ENCODE measurements at places on chromosomes 5 and 9. TPM values are rescaled to one million over a fixed set of nuclear protein-coding genes. Genes with fewer than 3 reads are reported as not detected.

DNA sequence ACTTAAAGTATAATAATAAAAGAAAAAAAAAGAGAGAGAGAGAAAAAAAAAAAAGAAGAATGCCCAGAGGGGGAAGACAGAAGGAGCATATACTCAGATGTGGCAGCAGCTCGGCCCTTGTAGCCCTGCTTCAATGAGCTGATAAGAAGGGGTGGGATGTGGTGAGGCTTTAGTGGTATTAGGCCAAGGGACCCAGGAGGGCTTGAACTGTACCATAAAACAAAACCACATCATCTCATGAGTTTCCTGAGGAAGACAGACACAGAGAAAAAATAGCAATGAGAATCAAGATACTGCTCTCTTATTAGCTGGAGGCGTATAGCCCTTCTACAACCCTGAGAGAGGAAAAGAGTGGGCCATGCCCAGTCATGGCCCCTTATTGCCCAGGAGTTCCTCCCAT is 72.8 kb downstream of the SLC1A1 start:
- H3K4me1 ChIP-seq, result no peaks in the 10 kb centered on the region
- no peak overlapping the region for H3K27ac ChIP-seq
- no peaks in the 10 kb centered on the region for H3K36me3 ChIP-seq
- H3K27me3 ChIP-seq, result no peaks in the 10 kb centered on the region
- H3K4me3 ChIP-seq, result no peak overlapping the region
- no peak for DNase-seq

DNA sequence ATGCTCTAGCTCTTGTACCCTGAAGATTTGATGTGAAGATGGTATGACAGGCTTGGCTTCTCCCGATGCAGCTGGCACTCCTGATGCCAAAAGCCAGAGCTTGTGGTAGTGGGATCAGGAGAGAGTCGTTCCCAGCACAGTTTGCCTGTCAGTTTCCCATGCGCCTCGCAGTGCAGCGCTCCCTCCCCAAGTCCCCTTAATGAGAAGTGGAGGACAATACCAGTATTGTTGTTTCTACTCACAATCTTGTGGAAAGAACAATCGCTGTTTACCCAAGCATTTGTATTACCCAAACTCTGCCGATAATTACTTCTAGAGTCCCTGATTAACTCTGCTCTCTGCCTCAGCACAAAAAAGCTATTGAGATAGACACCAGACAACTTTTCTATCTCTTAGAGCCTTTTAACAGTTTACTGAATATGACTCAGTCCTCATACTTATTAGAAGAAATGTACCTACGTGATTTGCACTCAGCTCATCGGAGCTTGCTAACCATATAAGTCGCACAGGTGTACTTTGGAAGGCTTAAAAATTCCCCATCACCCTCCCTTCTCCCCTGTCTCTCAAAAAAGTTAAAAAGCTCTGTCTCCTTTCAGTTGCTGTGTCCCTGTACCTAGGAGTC is 283.2 kb upstream of the TMEM161B start:
- H3K27me3 ChIP-seq, result peaks cover 76% of the 10 kb centered on the region
- no peaks in the 10 kb centered on the region for H3K36me3 ChIP-seq
- H3K27ac ChIP-seq, result no peak overlapping the region
- DNase-seq, result no peak
- no peak overlapping the region for H3K4me3 ChIP-seq

DNA sequence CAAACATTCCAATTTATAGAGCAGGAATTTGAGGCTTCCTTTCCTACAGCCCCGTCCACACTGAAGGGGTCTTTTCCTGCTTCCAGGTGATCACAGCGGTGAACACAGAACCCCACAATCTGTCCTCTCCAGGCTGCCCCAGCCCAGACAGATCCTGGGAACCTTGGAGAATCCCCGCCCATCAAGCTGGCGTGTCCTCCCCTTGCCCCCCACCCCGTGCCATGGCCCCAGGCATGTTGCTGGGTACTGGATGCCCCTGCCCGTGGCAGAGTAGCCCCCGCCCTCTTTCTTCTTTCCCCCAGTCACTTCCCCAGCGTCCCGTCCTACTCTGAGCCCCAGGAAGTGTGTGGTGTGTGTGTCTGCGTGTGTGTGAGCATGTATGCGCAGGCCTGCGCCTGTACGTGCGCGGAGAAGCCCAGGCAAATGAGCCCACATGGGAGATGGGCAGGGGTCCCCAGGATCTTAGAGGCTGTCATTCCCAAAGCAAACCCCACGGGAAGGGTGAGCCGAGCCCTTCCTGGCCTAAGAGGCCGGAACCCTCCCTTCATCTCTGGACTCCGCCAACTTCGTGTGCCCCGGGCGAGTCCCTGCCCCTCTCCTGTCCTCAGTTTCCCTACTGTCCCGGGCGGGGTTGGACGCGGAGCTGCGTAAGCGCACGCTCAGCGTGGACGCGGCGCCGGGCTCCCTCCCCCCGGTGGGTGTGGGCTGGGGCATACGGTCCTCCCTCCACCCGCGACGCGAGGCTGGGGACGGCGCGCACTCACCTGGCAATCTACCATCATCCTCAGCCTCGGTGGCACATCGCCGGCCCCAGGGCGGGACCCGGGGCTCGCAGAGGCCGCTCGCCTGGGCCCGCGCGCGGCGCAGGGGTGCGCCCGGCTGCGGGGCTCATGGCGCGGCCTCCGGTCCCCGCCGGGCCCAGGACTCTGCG is 15.2 kb downstream of the GBGT1 start:
- peaks cover 24% of the 10 kb centered on the region for H3K4me1 ChIP-seq
- peak overlapping the region; percentile 96 for H3K27ac ChIP-seq
- peak; percentile 24 for DNase-seq
- no peaks in the 10 kb centered on the region for H3K27me3 ChIP-seq

- no peaks in the 10 kb centered on the region for H3K27me3 ChIP-seq
- DNase-seq, result no peak
- H3K4me3 ChIP-seq, result no peak overlapping the region
- H3K36me3 ChIP-seq, result peaks cover 6% of the 10 kb centered on the region
- no peak overlapping the region for H3K27ac ChIP-seq
Measured at GRCh38 chr5:61386045-61386800, 54.2 kb downstream of the ZSWIM6 start.

DNA sequence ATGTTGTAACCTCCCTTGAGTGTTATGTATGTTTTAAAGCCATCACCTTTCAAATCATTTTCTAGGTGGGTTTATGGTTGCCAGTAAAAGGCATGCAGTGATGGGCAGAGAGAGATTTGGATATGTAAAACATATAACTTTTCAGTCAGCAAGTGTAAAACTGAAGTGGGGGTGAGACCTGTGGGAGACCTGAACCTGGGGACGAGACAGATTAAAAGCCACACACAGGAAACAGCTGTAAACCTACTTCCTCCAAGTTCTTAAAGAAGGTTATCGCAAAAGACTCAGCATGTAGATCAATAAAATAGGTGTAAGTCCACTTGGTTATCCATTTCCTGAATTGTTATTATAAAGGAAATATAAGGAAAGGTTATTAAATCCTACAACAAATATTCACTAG is 76.6 kb downstream of the YIPF5 start:
- H3K27me3 ChIP-seq, result no peaks in the 10 kb centered on the region
- no peak overlapping the region for H3K4me3 ChIP-seq
- H3K4me1 ChIP-seq, result peaks cover 1% of the 10 kb centered on the region
- H3K36me3 ChIP-seq, result no peaks in the 10 kb centered on the region

- H3K36me3 ChIP-seq, result no peaks in the 10 kb centered on the region
- H3K27ac ChIP-seq, result no peak overlapping the region
- no peaks in the 10 kb centered on the region for H3K4me1 ChIP-seq
- H3K4me3 ChIP-seq, result no peak overlapping the region
- DNase-seq, result no peak
Measured at GRCh38 chr9:10843151-10843550, 230.3 kb upstream of the PTPRD start.

GRCh38 chr9:132237481-132237880 is 75.6 kb downstream of the NTNG2 start:
- peak; percentile 37 for DNase-seq
- H3K4me1 ChIP-seq, result peaks cover 4% of the 10 kb centered on the region

- H3K36me3 ChIP-seq, result no peaks in the 10 kb centered on the region
- H3K4me1 ChIP-seq, result no peaks in the 10 kb centered on the region
- no peak overlapping the region for H3K27ac ChIP-seq
- no peak for DNase-seq
- H3K4me3 ChIP-seq, result no peak overlapping the region
Measured at GRCh38 chr5:1666812-1667588, 132.6 kb downstream of the MRPL36 start.

- no peaks in the 10 kb centered on the region for H3K36me3 ChIP-seq
- H3K4me3 ChIP-seq, result no peak overlapping the region
- H3K27me3 ChIP-seq, result no peaks in the 10 kb centered on the region
Measured at GRCh38 chr5:127609011-127609410, 39.9 kb upstream of the CTXN3 start.

- no peaks in the 10 kb centered on the region for H3K27me3 ChIP-seq
- H3K4me1 ChIP-seq, result no peaks in the 10 kb centered on the region
- no peak for DNase-seq
- H3K36me3 ChIP-seq, result no peaks in the 10 kb centered on the region
- no peak overlapping the region for H3K4me3 ChIP-seq
Measured at GRCh38 chr5:3220638-3221288, 374.9 kb upstream of the IRX1 start.

DNA sequence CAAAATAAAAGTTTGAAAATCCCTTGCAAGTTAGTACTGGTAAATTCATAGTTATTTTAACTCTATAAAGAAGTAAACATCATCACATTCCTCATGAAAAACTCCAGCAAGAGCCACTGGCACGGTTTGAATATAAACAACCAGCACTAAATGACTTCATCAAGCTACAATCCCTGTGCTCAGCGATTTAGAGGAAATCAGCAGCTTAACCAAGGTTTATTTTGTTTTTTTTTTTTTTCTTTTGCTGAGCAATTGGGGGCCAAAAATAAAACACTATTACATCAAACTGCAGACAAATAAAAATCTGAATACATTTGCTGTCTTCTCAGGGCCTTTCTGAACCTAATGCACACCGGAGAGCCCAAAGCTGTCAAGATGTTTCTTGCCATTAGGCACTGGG is 106.2 kb upstream of the SLC24A2 start:
- no peaks in the 10 kb centered on the region for H3K27me3 ChIP-seq
- DNase-seq, result no peak
- no peaks in the 10 kb centered on the region for H3K4me1 ChIP-seq
- no peak overlapping the region for H3K4me3 ChIP-seq

DNA sequence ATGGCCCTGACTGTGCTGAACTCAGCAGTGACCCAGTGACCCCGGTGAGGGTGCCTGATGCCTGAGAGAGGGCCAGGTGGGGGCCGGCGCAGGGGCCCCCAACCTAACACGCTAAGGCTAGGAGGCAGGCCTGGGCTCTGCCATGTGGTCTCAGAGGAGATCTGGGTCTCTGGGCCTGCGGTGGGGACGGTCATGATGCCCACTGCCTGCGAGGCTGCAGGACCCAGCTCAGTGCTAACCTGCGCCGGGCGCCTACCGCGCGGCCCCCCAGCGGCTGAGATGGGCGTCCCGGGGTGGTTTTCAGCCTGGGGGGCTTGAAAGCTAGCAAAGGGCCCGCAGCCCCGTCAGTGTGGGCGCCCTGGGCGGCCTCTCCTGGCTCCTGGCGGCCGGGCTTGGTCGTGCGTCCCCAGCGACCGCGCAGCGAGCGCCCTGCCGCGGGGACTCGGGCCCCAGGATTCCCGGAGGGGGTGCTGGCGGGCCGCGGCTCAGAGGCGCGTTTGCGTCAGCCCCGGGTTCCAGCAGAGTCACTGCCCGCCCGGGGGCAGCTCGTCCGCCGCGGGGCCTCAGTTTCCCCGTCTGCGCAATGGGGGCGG is 2.5 kb downstream of the EGFL7 start:
- no peaks in the 10 kb centered on the region for H3K27me3 ChIP-seq
- no peak overlapping the region for H3K27ac ChIP-seq
- H3K36me3 ChIP-seq, result peaks cover 6% of the 10 kb centered on the region
- H3K4me1 ChIP-seq, result no peaks in the 10 kb centered on the region

DNA sequence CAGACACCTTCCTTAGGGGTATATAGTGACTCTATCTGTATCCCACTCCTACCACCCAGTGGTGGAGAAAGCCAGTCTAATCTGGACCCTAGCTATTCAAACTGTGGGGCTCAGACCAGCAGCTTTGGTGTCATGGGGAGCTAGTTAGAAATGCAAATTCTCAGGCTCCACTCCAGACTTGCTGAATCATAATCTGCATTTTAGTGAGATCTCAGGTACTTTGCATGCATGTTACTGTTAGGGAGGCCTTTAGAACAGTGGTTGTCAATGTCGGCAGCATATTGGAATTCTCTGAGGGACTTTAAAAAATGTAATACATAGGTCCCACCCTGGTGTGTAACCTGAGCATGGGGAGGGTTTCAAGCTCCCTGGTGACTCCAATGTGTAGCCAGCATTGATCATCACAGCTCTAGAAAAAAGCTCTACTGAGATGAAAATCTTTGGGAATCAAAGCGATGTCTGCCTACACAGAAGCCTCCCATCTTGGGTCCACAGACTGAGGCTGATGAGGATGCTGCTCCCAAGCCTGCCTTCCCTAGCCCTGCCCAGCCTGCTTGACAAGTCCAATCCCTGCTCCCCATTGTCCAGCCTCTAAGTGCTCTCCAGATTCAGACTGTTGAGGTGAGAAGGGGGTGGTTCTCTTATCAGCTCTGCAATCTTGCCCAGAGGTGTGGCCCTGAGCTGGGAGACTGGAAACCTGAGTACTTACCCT is 11.9 kb upstream of the GM2A start:
- no peaks in the 10 kb centered on the region for H3K36me3 ChIP-seq
- H3K4me3 ChIP-seq, result no peak overlapping the region
- H3K27ac ChIP-seq, result no peak overlapping the region
- no peak for DNase-seq
- H3K27me3 ChIP-seq, result no peaks in the 10 kb centered on the region
- no peaks in the 10 kb centered on the region for H3K4me1 ChIP-seq

- H3K4me1 ChIP-seq, result no peaks in the 10 kb centered on the region
- no peak overlapping the region for H3K4me3 ChIP-seq
- peaks cover 42% of the 10 kb centered on the region for H3K27me3 ChIP-seq
- DNase-seq, result no peak
- H3K27ac ChIP-seq, result no peak overlapping the region
Measured at GRCh38 chr5:5880077-5880763, 457.7 kb downstream of the ICE1 start.

GRCh38 chr5:117691081-117691870 is 1116.7 kb upstream of the SEMA6A start:
- no peaks in the 10 kb centered on the region for H3K4me1 ChIP-seq
- no peak for DNase-seq
- no peak overlapping the region for H3K4me3 ChIP-seq
- H3K36me3 ChIP-seq, result no peaks in the 10 kb centered on the region
- no peaks in the 10 kb centered on the region for H3K27me3 ChIP-seq
- no peak overlapping the region for H3K27ac ChIP-seq

- no peak for DNase-seq
- H3K27ac ChIP-seq, result no peak overlapping the region
- H3K27me3 ChIP-seq, result no peaks in the 10 kb centered on the region
- H3K36me3 ChIP-seq, result peaks cover 29% of the 10 kb centered on the region
Measured at GRCh38 chr5:172118891-172119290, 69.1 kb downstream of the STK10 start.

DNA sequence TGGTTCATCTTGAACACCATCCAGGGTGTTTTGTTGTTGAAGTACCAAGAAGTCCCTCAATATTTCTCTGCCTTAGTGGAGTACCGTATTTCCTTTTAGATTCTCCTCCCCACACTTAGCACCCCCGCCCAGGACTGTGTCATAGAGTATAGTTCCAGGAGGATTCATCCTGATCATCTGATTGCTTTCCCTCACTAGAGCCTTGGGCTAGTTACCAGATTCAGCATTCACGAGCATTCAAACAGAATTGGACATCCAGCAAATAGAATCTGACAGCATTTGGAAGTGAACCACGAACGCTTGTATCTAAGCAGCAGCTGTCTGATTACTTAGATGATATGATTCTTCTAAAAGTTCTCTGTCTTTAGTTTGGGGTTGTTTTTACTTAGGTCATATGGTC is 248.1 kb upstream of the TAS2R1 start:
- no peaks in the 10 kb centered on the region for H3K4me1 ChIP-seq
- DNase-seq, result no peak
- no peak overlapping the region for H3K4me3 ChIP-seq
- no peak overlapping the region for H3K27ac ChIP-seq
- H3K27me3 ChIP-seq, result no peaks in the 10 kb centered on the region

Gene CNTNAP3
- 11.2 TPM for total RNA-seq

Gene GPR150
- not detected for total RNA-seq

Gene ARHGEF39
- total RNA-seq, result 5.1 TPM

Gene CCDC183
- 0.26 TPM for total RNA-seq

Gene SPINK4
- not detected for total RNA-seq
